ENCODE measurements at places on chromosomes 11 and 22. TPM values are rescaled to one million over a fixed set of nuclear protein-coding genes. Genes with fewer than 3 reads are reported as not detected.

The MFRP gene
- not detected for total RNA-seq

- H3K4me1 ChIP-seq = no peaks in the 10 kb centered on the region
- no peaks in the 10 kb centered on the region for H3K36me3 ChIP-seq
- ATAC-seq = no peak
- H3K4me3 ChIP-seq = no peak overlapping the region
Observed at GRCh38 chr22:28414913-28415312, 264.7 kb downstream of the TTC28 start.

The THAP7 gene
- 27.1 TPM for total RNA-seq

- peaks cover 11% of the 10 kb centered on the region for H3K4me1 ChIP-seq
- H3K27ac ChIP-seq = no peak overlapping the region
- H3K36me3 ChIP-seq = peaks cover 14% of the 10 kb centered on the region
- no peak overlapping the region for H3K4me3 ChIP-seq
- no peak for ATAC-seq
- peaks cover 3% of the 10 kb centered on the region for H3K27me3 ChIP-seq
Observed at GRCh38 chr11:44628730-44629700, 63.6 kb downstream of the CD82 start.

DNA sequence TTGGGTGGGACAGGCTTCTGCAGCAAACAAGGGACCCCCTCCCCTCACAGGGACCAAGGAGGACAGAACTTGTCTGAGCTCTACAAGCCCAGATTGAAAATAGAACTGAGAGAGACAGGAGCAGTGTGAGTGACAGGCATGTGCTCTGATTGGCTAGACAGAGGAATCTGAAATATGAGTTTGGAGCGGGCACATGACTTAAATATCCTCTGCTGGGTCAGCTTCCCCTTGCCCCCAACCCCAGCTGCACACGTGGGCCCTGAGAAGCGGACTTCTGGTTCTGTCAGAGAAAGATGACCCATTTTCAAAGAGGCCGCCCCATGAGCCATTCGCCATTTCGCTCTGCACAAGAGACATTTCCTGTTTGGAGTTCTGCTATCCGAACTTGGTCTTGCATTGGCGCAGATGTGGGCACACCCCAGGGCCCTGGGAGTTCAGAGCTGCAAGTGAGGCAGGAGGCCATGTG lies 5.3 kb downstream of the TUBA8 start:
- H3K4me1 ChIP-seq = peaks cover 24% of the 10 kb centered on the region
- ATAC-seq = no peak
- H3K4me3 ChIP-seq = no peak overlapping the region
- H3K27ac ChIP-seq = no peak overlapping the region
- peaks cover 5% of the 10 kb centered on the region for H3K27me3 ChIP-seq

- H3K27me3 ChIP-seq = peaks cover 57% of the 10 kb centered on the region
- H3K4me1 ChIP-seq = peaks cover 13% of the 10 kb centered on the region
- H3K36me3 ChIP-seq = no peaks in the 10 kb centered on the region
- H3K27ac ChIP-seq = no peak overlapping the region
- H3K4me3 ChIP-seq = peak overlapping the region; percentile 70
Observed at GRCh38 chr11:19777039-19777376, 64.4 kb downstream of the NAV2 start.

GRCh38 chr11:118074091-118074685 lies 2.7 kb upstream of the TMPRSS4 start:
- H3K36me3 ChIP-seq = no peaks in the 10 kb centered on the region
- no peak overlapping the region for H3K4me3 ChIP-seq
- H3K27ac ChIP-seq = peak overlapping the region; percentile 1

GRCh38 chr11:58905011-58905720 lies 34.1 kb upstream of the GLYATL1 start:
- ATAC-seq = no peak
- H3K4me1 ChIP-seq = no peaks in the 10 kb centered on the region
- no peaks in the 10 kb centered on the region for H3K36me3 ChIP-seq
- H3K4me3 ChIP-seq = no peak overlapping the region
- peaks cover 69% of the 10 kb centered on the region for H3K27me3 ChIP-seq

GRCh38 chr22:32380991-32381390 lies 23.3 kb downstream of the RFPL3 start:
- H3K36me3 ChIP-seq = peaks cover 4% of the 10 kb centered on the region
- H3K4me1 ChIP-seq = no peaks in the 10 kb centered on the region
- no peaks in the 10 kb centered on the region for H3K27me3 ChIP-seq
- no peak overlapping the region for H3K4me3 ChIP-seq

DNA sequence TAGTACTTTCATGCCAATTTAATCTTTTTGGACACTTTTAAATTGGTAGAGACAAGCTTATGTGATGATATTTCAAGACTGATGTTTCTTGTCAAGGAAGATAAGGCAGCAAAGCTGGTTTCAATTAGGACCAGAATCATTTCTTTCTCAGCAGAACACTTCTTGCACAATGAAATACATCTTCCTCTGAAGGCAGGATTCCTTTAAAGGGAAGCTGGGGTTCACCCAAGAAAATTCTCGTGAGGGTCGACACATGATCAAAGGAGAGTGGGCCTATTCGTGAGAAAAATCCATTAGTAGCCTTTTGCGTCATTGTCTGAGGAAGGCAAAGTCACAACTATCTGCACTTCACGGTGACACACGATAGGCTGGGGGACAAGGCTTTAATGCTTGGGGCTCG lies 17.6 kb downstream of the TTC12 start:
- peaks cover 97% of the 10 kb centered on the region for H3K36me3 ChIP-seq
- H3K4me1 ChIP-seq = no peaks in the 10 kb centered on the region
- H3K4me3 ChIP-seq = no peak overlapping the region
- H3K27ac ChIP-seq = no peak overlapping the region
- ATAC-seq = no peak
- no peaks in the 10 kb centered on the region for H3K27me3 ChIP-seq

The PANX2 gene
- 16.6 TPM for total RNA-seq

DNA sequence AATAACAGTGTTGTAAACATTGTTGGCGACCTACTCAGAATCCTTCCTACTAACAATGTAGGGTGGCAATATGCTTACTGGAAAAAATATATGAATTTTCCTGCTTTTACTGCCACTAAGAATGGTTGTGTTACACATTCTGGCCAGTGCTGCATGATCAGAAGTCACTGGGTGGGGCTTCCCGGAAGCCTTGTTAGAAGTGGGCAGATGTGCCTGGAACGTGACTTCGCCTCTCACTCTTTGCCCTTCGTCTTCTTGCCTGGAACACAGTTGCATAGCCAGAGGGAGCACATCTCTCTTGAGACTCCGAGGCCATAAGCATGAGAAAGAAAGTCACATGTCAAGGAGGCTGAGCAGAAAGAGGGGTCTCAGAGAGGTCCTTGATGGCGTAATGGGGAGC lies 48.6 kb downstream of the NXPE1 start:
- no peaks in the 10 kb centered on the region for H3K4me1 ChIP-seq
- H3K27me3 ChIP-seq = peaks cover 5% of the 10 kb centered on the region
- no peak overlapping the region for H3K4me3 ChIP-seq
- ATAC-seq = no peak
- no peak overlapping the region for H3K27ac ChIP-seq

DNA sequence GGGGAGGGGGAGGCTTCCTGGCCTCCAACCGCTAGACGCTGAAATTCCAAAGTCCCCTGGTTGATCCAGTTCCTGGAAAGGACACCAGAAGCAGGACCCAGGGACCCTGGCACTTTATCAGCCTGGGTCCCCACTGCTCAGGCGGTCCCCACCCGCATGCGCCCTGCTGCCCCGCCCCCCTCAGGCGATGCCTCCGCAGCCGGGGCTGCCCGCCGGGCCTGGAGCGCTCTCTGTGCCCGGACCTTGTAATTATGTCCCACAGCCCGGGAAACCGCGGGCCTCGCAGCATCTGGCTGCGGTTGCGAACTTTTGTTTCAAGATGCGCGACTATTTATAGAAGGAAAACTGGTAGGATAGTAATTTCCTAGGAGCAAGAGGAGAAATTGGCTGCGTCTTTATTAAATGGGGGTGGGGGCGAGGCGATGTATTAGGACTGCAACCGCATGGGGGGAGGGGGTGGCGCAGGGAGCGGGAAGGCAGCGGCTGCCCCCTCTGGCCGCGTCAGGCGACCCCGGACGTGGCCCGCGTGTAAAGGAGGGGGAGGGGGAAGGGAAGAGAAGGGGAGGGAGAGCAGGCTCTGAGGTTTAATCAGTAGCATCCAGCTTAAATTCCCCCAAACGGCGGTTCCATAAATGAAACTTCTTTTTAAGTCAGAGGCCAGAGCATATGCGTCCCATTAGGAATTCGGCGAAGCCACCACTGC lies 6.1 kb downstream of the WNT7B start:
- H3K27me3 ChIP-seq = peaks cover 39% of the 10 kb centered on the region
- H3K4me3 ChIP-seq = no peak overlapping the region
- no peaks in the 10 kb centered on the region for H3K36me3 ChIP-seq
- ATAC-seq = no peak

The KCNK7 gene
- 0.52 TPM for total RNA-seq

The PATE2 gene
- total RNA-seq = not detected

DNA sequence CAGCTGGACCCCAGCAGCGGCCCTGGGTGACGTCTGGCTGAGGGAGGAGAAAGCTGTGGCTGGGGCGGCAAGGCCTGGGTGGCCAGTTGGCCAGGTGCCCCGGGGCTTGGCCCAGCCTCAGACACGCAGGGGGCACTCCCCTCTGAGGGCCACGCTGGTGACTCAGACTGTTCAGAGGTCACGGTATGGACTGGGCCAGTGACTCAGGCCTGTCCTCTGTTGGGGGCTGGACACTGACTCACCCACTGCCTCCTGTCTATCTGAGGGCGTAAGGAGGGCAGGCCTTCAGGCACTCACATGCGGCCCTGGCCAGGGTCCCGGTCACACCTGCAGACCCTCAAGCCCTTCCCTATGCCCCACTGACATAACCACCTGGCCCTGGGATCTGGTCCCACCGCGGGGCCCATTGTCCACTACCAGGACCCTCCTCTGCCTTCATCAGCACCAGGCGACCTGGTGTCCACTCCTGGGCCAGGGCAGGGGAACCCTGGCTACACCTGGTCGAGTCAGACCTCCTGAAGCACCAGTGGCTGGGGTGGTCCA lies 3.7 kb upstream of the MUC5AC start:
- no peaks in the 10 kb centered on the region for H3K4me1 ChIP-seq
- ATAC-seq = no peak
- H3K36me3 ChIP-seq = no peaks in the 10 kb centered on the region
- peaks cover 4% of the 10 kb centered on the region for H3K27me3 ChIP-seq
- H3K27ac ChIP-seq = no peak overlapping the region

DNA sequence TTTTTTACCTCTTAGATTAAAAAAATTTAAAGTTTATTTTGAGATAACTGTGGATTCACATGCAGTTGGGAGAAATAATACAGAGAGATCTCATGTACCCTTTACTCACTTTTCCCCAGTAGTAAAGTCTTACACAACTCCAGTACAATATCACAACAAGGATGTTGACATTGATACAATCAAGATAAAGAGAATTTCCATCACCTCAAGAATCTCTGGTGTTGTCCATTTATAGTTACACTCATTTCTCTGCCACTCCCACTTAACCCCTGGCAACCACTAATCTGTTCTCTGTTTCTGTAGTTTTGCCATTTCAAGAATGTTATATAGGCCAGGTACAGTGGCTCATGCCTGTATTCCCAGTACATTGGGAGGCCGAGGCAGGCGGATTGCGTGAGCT lies 10.5 kb upstream of the ZBED5 start:
- H3K27ac ChIP-seq = no peak overlapping the region
- H3K27me3 ChIP-seq = no peaks in the 10 kb centered on the region
- ATAC-seq = peak; percentile 26
- H3K36me3 ChIP-seq = peaks cover 6% of the 10 kb centered on the region
- peaks cover 12% of the 10 kb centered on the region for H3K4me1 ChIP-seq
- no peak overlapping the region for H3K4me3 ChIP-seq

- H3K4me1 ChIP-seq = no peaks in the 10 kb centered on the region
- no peak overlapping the region for H3K4me3 ChIP-seq
- ATAC-seq = no peak
Observed at GRCh38 chr11:17883057-17883456, 129.8 kb downstream of the SERGEF start.

The APOBEC3F gene
- 20.4 TPM for total RNA-seq

DNA sequence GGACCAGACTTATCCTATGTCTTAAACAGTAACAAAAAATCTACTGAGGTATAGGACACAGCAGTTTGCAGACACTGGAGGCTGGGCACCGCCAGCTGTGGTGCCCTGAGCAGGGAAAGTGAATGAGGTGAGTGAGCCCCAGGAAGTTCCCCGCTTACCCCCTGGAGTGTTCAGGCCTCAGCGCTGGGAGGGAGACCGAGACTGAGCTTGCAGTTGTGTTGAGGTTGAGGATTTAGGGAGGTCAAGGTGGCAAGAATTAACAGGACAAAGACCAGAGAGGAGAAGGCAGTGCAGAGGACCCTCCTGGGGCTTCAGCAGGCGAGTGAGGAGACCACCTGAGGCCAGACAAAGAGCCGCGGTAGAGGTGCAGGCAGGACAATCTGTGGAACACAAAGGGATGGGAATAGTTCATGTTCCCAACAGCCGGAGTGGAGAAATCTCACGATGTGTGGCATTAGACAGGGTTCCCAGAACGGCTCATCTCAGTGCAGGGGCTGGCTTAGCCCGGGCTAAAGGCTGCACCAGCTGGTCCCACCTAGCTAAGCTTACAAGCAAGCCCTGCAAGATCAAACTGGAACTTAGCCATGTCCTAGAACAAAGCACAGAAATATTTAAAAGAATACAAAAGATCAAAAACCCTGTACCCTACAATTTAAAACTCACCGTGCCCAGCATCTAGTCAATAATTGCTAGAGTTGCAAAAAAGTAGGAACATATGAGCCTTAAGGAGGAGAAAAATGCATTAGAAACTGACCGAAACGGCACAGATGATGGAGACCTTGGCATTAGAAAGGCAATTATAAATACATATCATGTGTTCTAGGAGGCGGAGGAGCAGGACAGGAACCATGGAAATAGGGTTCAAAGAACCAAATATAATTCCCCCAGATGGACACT lies 47.4 kb upstream of the PITPNB start:
- no peak for ATAC-seq
- H3K27ac ChIP-seq = peak overlapping the region; percentile 2
- no peak overlapping the region for H3K4me3 ChIP-seq
- H3K4me1 ChIP-seq = no peaks in the 10 kb centered on the region

The LSP1 gene
- total RNA-seq = 423 TPM

DNA sequence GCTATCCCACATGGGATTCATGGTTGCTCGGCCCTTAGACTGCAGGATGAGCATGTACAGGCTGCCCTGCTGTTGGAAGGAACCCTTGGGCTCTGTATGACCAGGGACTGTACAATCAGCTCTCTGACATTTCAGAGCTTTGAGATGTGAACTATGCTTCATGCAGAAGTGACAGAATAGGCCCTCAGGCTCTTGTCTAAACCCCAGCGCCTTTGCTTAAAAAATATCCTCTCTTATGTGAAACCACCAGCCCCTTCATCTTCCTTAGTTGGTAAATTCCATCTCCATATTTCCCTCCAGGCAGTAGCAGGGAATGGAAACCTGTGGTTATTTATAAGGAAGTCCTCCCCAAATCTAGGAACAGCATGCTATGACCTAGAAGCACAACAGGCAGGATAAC lies 78.9 kb upstream of the PLET1 start:
- H3K4me3 ChIP-seq = no peak overlapping the region
- no peaks in the 10 kb centered on the region for H3K27me3 ChIP-seq
- ATAC-seq = no peak
- H3K36me3 ChIP-seq = peaks cover 5% of the 10 kb centered on the region

DNA sequence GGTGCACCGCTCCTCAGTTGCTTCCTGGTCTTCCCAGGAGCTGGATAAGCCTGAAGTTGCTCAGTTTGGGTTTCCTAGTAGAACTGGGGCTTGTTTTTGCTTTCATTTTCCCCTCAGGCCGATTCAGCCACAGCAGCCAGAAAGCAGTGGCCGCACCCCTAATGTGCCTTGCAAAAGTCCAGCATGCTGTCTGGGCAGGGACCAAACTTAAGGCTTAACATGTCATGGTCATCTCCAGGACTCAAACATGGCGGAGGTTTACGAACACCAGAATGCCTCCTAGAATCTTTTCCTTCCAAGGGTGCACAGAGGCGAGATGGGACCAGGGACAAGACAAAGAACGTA lies 2.5 kb downstream of the GNG3 start:
- no peak for ATAC-seq
- peak overlapping the region; percentile 97 for H3K27ac ChIP-seq
- H3K4me1 ChIP-seq = peaks cover 49% of the 10 kb centered on the region
- H3K4me3 ChIP-seq = peak overlapping the region; percentile 97
